ENCODE measurements at places on chromosomes 16 and 17.

DNA sequence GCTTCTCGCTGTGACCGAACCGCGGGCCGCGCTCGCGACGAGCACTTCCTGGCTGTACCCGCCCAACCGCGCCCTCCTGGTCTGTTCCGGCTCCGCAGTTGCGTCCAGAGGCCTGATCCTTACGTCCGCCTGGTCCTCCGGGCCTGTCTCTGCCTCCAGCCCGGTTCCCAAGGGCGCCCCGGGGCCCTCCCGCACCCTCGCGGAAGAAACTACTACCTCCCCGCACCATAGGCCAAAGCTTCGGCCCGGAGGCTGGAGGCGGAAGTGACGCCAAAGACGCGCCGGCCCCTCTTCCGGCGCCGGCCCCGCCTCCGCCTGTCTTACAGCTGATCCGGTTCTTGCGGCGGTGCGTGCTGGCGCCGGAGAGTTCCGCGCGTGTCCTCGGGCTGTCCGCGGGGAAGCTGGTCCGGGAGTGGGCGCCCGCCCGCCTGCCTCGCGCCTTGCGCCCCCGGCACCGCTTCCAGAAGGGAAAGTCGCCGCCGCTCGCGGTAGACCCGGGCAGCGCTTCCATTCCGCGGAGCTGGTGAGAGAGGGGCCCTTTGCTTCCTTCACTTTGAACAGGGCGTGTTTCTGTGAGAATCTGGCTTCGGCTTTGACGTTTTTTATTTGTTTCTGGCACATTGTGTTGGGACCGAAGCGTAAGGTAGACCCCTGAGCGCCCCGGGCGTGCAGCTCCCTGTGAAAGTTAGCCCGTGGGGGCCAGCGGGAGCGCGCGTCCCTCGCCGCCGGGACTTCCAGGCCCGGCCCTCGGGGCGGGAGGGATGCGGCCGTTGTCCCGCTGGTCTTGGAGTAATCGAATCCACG lies at the start of gene ZNF778:
Gene ZNF778 (plus strand): TSS at position 316 of the 804 bp plus-strand sequence. CDS start 3,425 bp downstream, outside the sequence.
- peak; percentile 86 for DNase-seq

- no peak for DNase-seq
These were observed 169.5 kb downstream of the C16orf78 start for GRCh38 chr16:49542946-49543630.

GRCh38 chr16:51107742-51108141 lies 43.3 kb downstream of the SALL1 start:
- DNase-seq: no peak

GRCh38 chr17:42428141-42428944 lies 5.3 kb upstream of the CAVIN1 start:
- DNase-seq: no peak

- peak; percentile 71 for DNase-seq
These were observed 19.5 kb downstream of the ATP2A3 start for GRCh38 chr17:3944485-3945388.

GRCh38 chr17:10234033-10234432 lies 35.6 kb upstream of the GAS7 start:
- DNase-seq: no peak

GRCh38 chr16:24273508-24274182 lies 17.5 kb downstream of the CACNG3 start:
- DNase-seq: no peak

DNA sequence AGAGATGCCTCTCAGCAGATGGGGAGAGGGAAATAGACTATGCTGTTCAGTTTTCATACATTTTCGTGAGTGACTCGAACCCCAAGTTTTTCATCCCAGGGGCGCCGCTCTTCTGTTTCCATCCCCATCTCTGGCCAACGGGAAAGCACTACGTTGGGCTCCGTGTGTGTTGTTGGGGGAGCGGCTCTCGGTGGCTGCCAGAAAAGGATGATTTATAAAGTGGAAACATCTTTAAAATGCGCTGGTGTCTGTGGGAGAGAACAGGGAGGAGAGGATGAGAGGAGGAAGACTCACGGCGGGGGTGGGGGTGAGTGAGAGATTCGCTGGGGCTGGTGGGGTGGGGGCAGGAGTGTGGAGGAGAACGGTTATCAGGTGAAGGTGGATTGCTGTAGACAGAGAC lies 5.8 kb downstream of the TBX4 start:
- DNase-seq: no peak

DNA sequence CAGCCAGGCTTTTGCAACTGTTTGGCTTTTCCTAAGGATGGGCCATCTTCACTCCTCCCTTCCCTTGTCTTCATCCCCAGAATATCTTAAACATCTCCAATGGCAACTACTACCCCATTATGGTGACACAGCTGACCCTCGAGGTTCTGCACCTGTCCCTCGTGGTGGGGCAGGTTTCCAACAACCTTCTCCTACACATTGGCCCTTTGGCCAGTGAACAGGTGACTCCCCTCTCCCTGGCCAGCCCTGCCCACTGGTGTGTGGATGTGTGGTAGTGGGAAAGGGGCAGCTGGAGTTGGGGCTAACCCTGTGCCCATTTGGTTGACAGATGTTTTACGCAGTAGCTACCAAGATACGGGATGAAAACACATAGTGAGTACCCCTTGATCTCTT lies 4.7 kb downstream of the TMEM106A start:
- DNase-seq: no peak
